ENCODE measurements at places on chromosomes 5 and 9. TPM values are rescaled to one million over a fixed set of nuclear protein-coding genes. Genes with fewer than 3 reads are reported as not detected.

The TMEM252 gene
- 1.3 TPM for polyA plus RNA-seq

The CARD6 gene
- polyA plus RNA-seq = 1.6 TPM

The MOB3B gene
- polyA plus RNA-seq = 3.1 TPM

The LIFR gene
- polyA plus RNA-seq = 50.6 TPM

The HAND1 gene
- not detected for polyA plus RNA-seq

The CDH12 gene
- polyA plus RNA-seq = 3.5 TPM

The ADGRD2 gene
- polyA plus RNA-seq = not detected

The BAAT gene
- polyA plus RNA-seq = 0.44 TPM

The ADGRV1 gene
- polyA plus RNA-seq = 0.54 TPM

The RANBP3L gene
- polyA plus RNA-seq = 0.44 TPM

The RGS3 gene
- polyA plus RNA-seq = 52.6 TPM

The TAL2 gene
- polyA plus RNA-seq = 15.5 TPM

GRCh38 chr9:33189331-33189791 is 22.2 kb upstream of the B4GALT1 start:
- DNase-seq = no peak

DNA sequence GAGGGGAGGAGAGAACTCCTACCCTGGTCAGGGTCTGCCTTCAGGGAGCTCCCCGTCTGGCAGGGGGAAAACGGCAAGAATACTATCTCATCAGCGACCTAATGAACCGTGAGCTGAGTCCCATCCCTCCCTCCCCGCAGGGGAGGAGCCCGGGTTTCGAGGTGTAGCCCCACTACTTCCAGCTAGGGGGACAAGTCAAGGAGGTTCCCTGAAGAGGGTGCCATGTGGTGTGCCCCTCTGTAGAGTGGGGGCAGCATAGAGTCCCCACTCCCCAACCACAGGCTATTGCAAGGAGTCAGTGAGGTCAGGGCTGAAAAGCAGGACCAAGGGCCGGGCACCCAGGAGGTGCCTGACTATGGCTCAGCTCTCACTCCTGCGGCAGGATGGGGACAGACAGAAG is 50.9 kb upstream of the RXRA start:
- no peak for DNase-seq

DNA sequence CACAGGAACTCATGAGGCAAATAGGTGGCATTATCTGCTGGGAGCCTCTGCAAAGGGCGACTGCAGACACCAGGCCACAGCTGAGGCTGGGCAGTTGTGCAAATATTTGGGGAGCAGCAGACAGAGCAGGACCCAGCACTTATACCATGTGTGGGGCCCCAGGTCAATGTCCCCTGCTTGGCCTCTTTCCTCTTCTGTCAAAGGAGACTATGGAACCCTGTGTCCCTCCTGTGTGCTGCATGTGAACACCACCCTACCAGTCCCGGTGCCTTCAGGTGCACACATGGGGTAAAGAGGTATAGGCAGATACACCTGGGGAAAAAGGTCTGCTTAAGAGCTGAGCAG is 50.8 kb downstream of the ROR2 start:
- no peak for DNase-seq

DNA sequence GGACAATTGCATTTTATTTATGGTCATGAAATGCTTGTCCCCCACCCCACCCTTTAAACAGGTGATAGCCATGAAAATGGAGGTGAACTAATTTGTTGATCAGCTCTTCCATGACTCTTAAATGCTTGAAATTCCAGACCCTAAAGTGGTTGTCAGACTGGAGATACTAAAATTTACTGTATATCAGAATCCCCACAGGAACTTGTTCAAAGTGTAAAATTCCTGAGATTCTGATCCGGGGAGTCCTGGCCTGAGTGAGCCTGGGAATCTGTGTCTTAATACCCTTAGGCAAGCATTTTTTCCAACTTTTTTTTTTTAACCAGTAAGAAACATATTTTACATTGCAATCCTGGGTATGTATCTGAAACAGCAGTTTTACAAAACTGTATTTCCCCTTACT is 4.7 kb downstream of the SKP2 start:
- no peak for DNase-seq

- peak; percentile 4 for DNase-seq
Observed at GRCh38 chr5:116242343-116242742, 157.5 kb downstream of the COMMD10 start.

- peak; percentile 69 for DNase-seq
Observed at GRCh38 chr9:108775901-108776306, 79.9 kb downstream of the ACTL7B start.

- DNase-seq = no peak
Observed at GRCh38 chr9:1404940-1405339, 354.8 kb downstream of the DMRT2 start.

GRCh38 chr5:122183788-122184170 is 54.4 kb downstream of the ZNF474 start:
- no peak for DNase-seq

- no peak for DNase-seq
Observed at GRCh38 chr9:7461791-7462190, 337.8 kb downstream of the DMAC1 start.

DNA sequence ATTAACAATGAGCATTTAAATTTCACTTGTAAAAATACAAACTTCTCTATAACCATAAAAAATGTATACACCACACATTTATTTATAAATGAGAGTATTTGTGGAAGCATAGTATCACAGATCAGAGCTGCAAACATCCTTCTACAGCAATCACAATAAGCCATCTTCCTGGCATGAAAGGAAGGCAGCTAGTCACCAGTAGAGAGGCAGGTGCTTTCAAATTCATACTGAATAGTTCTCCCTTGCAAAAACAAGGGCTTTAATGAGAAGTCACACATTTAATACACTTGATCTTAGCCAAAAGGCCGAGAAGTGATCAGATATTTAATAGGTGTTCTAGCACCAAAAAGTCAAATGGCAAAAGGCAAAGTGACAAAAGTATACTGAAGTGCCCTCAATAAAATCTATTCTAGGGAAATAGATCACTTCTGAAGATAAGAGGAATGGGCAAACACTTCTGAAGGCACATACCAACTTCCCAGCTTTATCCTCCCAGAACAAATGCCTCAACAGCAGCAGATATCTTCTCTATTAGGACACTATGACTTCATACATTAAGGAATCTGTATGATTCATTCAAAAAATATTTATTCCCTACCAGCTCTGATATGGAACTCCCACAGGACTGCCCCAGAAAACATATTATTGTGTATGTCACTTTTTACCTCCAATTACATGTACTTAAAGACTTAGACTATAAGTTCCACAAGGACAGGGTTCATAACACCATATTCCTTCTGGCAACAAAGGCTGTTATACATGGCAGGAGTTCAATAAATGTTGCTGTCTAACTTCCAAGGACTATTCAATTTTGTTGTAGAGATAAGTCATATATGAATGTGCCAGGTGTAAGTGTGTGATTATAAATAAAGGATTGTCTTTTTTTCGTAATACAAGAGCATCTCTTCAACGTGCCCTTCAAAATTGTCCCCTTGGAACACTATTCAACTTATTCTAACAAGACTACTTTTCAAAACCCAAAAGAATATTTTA is 31.7 kb downstream of the MAPKAP1 start:
- no peak for DNase-seq

- DNase-seq = no peak
Observed at GRCh38 chr5:10858945-10859344, 97.9 kb upstream of the DAP start.

DNA sequence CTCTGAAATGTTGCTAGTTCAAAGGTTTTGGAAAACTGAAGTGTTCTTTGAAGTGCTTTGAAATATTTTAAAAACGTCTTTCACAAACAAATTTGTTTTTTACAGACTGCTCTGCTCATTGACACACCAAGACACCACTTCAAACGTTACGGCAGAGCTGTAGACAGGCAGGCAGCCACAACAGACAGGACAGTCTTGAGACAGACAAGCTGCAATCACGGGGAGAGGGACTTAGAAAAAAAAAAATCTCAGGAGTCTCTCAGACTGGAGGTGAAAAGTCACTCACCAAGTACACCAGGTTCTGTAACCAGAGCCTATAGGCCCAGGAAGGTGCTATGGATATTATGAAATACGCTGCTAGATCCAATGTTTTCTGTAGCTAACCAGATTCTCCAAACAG is 135.4 kb downstream of the ISL1 start:
- DNase-seq = no peak

DNA sequence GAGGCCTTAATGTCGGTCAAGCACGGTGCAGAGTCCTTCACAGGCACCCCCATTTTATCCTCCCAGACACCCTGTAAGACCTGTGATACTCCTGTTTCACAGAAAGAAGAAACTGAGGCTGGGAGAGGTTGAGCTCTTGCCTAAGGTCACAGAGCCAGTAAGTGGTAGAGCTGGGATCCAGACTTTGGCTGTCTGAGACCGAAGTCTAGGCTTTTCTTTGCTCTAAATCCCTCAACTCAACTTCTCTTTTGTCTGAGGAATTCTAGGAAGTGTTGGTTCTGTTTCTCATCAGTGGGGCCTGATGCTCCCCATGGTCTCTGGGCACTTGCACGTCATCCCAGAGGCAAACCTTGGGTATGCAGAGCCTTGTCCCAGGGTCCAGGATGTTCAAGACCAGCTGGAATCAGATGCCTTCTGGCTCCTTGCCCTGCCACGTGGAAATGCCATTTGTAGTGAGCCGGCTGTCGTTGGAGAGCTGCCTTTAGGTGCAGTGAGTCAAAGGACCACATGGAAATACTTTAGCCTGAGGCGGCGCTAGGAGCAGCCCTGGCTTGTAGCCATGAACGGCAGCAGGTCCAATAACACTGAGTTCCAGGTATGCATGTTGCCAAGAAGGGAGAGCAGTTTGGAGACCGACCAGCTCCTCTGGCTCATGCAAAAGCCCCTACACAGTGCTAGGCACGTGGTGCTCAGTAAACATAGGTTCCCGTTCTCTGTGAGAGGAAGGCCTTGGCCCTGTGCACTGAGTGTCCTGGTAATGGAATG is 9.2 kb downstream of the DCANP1 start:
- DNase-seq = peak; percentile 80

DNA sequence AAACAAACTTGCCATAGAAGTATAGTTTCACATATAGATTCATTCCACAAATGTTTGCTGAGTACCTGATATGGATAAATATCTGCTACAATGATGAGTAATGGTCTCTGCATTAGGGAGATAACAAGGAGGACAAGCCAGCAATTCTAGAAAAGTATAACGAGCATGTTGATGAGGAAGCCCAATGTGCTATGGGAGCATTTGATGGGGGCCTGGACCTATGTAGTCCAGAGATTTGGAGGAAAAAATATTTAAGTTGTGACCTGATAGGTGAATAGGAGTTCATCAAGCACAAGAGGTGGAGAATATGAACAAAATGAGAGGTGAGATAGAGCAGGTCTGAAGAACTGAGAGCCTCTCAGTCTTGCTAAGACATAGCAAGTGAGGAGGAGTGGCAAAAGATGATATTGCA is 14.4 kb upstream of the TMEM245 start:
- no peak for DNase-seq

GRCh38 chr9:93304574-93305496 is 120.9 kb downstream of the WNK2 start:
- peak; percentile 85 for DNase-seq

- peak; percentile 11 for DNase-seq
Observed at GRCh38 chr9:32677931-32678330, 42.5 kb upstream of the TAF1L start.

GRCh38 chr5:78547183-78547582 is 101.4 kb downstream of the LHFPL2 start:
- no peak for DNase-seq

DNA sequence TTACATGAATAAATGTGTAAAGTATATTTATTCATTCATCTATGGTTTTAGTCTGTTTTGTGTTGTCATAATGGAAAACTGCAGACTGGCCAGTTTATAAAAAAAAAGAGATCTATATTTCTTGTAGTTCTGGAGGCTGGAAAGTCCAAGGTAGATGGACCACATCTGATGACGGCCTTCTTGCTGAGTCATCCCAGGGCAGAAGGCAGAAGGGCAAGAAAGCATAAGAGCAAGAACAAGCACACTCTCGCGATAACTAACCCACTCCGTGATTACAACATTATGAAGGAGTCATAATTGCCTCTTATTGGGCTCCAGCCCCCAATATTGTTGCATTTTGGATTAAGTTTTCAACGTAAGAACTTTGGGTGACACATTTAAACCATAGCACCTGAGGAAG is 180.4 kb upstream of the DAB2 start:
- DNase-seq = no peak

- DNase-seq = no peak
Observed at GRCh38 chr5:122478741-122479442, 166.9 kb downstream of the SNCAIP start.

- DNase-seq = no peak
Observed at GRCh38 chr5:89229331-89230070, 346.5 kb upstream of the MEF2C start.

GRCh38 chr9:111098093-111098492 is 59.8 kb upstream of the LPAR1 start:
- DNase-seq = no peak

- DNase-seq = no peak
Observed at GRCh38 chr5:178854284-178854683, 5.5 kb upstream of the ZNF354B start.

- DNase-seq = no peak
Observed at GRCh38 chr9:89969156-89969675, 364.4 kb downstream of the GADD45G start.

GRCh38 chr9:135329571-135330306 is 149.8 kb upstream of the PPP1R26 start:
- DNase-seq = no peak
